Upper lobe of left lung (tissue), 6 donors: ENCODE measurements at places on chromosomes 3 and 15. TPM values are rescaled to one million over a fixed set of nuclear protein-coding genes. Genes with fewer than 3 reads are reported as not detected.

The CSPG4 gene
- total RNA-seq, result 10.6 TPM

The ZBBX gene
- total RNA-seq, result 3.4 TPM

The FBXO40 gene
- total RNA-seq, result not detected

- DNase-seq, result no peak
These were observed 268.3 kb downstream of the MEX3B start for GRCh38 chr15:81777546-81777945.

DNA sequence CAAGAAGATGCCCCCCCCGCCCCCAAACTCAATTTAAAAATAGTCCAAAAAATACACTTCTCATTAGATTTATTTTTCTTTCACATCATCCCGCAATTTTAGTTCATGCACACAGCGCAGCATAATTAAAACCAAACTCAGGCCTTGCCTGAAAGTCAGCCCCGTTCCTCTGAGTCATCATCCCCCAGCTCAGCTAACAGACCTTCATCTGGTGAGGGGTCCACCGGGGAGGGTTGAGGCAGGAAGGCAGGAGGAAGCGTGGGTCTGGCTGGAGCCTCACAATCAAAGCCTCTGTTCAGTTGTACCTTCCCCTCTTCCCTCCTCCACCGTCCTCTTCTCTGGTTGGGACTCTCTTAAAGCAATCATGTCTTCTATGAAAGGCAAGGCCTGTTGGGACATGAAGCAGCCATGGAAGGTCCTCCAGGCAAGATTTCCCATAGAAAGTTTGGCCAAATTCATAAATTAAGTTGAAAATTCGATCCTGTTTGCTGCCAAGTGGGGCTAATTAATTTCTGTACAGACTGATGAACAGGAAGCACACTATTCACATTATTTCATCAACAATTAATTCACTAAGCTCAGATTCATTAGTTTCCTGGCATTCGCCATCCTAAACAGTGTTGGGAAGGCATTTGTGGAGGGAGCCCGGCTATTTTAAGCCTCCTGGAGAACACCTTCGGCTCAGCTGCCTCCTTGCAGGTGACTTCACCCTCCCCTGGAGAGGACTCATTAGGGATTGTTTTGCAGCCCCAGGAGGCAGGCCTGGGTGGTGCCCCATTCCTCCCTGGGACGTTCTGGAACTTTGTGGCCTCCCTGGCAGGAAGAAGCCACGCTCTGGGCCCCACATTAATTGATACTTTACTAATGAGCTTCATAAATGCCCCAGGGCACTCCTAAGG is 72.3 kb upstream of the BNC1 start:
- no peak for DNase-seq

GRCh38 chr3:181493423-181493822 is 218.3 kb upstream of the SOX2 start:
- DNase-seq, result no peak

DNA sequence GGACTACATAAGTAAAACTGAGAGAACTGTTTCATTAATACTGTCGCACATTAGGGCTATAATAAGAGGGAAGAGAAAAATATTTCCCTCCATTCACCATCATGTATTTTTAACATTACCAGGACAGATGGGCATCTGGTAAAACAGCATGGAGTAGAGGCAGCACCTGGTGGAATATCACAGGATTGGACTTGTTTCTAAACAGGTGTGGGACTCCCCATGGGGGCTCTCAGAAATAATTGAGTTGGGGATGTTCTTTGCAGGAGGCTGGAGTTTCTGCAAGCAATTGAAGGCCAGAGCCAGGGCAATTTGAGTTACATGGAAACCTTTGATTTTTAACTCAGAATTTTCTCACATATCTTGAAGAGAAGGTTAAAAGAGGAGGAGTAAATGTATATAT is 8.4 kb upstream of the MINDY2 start:
- DNase-seq, result no peak

- no peak for DNase-seq
These were observed 9.8 kb upstream of the SUCNR1 start for GRCh38 chr3:151863611-151864010.

The HHATL gene
- total RNA-seq, result not detected

GRCh38 chr3:129699199-129699598 is 92.7 kb upstream of the PLXND1 start:
- DNase-seq, result no peak

The GPR160 gene
- 15.1 TPM for total RNA-seq

DNA sequence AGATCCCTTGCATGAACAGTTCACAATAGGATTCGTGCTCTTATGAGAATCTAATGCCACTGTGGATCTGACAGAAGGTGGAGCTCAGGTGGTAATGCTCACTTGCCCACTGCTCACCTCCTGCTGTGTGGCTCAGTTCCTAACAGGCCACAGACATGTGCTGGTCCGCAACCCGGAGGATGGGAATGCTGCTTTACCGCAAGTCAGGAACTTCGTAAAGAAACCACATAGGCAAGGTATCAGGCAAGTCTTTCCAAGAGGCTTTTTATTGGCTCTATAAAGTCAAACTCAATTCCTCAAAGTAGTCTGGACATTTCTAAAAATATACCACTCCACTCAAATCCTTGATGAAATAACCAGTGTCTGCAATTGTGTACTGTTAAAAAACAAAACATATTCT is 56.1 kb downstream of the OSTN start:
- DNase-seq, result no peak

DNA sequence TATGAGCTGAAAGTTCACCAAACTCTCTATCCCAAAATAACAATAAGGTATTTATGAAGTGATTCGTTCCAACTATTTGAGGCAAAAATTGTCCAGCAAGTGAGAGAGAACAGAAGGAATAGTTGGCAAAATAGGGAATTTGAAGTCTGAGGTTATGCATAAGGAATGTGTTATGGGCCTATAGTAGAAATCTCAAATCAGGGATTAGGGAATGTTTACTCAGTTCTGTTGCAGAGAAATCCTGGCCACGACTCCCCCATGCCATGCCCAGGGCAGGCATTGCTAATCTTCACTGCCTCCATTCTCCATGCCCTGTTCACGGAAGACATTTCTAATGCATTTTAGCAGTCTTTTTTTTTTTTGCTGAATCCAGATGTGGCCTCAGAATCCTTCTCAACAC is 58.6 kb downstream of the FLNB start:
- DNase-seq, result no peak

The HTR3E gene
- total RNA-seq, result not detected

The UPK1B gene
- total RNA-seq, result not detected

The C3orf22 gene
- total RNA-seq, result not detected

DNA sequence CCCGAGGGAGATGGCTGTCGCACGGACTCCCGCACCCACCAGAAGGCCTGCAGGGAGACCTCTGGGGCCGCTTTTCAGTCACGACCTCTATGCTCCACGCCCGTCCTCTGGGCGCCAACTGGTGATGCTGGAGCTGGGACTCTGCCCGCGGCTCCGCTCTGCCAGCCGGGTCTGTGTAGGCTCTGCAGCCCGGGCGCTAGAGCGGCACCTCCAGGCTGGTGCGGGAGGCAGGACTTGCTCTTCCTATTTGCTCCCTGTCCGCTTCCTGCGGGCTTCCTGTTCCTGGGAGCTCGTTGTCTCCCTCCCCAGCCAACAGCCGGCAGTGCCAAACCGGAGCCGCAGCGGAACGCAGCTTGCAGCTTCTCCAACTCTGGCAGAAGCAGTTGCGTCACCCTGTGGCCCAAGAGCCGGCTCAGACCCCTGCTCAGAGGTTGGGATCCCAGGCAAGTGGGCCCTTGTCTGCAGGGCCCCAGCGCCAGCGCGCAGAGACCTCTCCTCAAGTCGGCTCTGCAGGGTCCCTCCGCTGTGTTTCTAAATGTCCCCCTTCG is 285.9 kb downstream of the XXYLT1 start:
- peak; percentile 88 for DNase-seq

DNA sequence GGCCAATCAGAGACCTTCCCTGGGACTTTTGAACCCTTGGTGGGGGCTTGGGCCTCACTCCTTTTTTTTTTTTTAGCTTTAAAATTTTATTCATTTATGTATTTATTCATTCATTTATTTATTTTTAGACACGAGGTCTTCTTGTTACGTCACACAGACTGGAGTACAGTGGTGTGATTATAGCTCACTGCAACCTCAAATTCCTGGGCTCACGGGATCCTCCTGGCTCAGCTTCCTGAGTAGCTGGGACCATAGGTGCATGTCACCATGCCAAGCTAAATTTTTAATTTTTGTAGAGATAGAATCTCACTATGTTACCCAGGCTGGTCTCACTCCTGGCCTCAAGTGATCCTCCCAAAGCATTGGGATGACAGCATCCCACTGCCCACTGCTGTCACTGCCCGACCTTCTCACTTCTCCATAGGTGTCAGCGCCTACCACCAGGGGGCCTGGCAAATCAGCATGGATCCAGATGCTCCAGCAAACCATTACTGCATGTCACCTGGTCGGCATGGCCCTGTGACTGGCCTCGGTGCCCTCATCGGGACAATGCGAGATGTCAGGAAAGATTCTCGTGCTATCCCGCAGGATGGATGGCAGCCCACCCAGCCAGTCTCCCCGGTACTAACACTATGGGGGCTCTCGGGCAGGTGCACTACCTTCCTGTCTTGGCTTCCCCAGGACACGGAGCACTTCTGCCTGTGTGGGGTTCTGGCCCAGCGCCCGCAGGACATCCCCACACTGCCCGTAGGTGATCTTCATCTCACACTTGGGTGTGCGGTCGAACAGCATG is 3.0 kb downstream of the MYL3 start:
- DNase-seq, result peak; percentile 37

- no peak for DNase-seq
These were observed 4.6 kb upstream of the HACD3 start for GRCh38 chr15:65525622-65526021.

DNA sequence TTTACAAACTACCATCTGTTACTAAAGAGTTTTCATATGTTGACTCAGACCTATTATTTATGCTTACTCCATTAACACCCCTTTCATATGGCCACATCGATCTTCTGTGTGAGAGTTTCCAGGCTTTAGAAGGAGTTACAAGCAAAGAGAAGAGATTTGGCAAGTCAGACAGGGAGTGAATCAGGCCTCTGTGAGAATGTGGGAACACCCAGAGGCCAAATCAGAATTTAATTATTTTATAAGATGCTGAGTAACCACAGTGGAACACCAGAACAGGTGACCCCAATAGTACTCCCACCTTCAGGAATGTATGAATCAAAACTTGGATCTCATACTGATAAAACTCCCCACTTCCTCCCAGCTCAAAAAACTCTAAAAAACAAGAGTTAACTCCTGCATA is 42.0 kb downstream of the IFT57 start:
- DNase-seq, result no peak

- DNase-seq, result no peak
These were observed 540.7 kb upstream of the NECTIN3 start for GRCh38 chr3:110530902-110531301.

The RBP2 gene
- total RNA-seq, result 0.89 TPM

The PARP3 gene
- 80.7 TPM for total RNA-seq

DNA sequence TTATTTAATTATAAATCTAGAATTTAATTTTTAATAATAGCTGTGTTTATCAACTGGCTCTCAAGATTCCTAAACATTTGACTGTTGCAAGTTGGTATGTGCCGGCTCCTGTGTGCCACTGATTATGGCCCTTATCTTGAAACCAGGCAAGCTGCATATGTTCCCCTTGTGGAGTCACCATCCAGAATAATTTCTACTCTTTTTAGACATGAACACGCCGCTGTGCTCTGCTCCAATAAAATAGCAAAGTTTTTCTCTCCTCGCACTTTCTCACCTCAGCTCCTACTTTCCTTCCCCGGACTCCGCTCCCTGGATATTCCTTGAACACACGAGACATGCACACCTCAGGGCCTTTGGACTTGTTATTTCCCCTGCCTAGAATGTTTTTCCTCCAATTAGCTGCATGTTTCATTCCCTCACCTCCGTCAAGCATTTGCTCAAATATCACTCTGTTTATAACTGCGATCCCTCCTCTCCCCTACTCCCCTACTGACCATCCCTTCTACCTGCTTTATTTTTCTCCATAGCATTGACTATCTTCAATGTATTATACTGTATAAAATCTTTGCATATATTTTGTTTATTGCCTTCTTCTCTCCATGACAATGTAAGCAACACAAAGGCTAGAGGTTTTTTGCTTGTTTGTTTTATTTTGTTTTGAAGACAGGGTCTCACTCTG is 26.1 kb upstream of the ERICH6 start:
- DNase-seq, result no peak

The STRC gene
- 4.2 TPM for total RNA-seq

DNA sequence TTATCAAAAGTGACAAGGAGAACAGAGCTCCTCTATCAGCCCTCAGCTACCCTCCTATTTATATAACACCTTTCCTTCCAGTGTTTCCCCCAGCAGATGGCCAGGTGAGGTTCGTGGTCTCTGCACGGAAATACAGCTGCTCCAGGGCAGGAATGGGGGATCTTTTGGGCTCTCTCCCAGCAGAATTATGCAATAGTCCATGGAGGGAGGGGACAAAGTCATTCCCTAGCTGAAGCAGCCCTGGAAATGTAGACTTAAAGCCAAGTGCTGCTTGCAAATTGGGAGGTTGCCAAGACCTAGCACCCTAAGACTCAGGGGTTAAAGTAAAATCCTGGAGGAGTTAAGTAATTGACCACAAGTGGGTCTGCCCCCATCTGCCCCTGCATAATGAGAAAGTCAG is 256.3 kb downstream of the LRTM1 start:
- no peak for DNase-seq

- no peak for DNase-seq
These were observed 339.1 kb downstream of the NTRK3 start for GRCh38 chr15:87917480-87917879.

The ACKR4 gene
- total RNA-seq, result 8.5 TPM

DNA sequence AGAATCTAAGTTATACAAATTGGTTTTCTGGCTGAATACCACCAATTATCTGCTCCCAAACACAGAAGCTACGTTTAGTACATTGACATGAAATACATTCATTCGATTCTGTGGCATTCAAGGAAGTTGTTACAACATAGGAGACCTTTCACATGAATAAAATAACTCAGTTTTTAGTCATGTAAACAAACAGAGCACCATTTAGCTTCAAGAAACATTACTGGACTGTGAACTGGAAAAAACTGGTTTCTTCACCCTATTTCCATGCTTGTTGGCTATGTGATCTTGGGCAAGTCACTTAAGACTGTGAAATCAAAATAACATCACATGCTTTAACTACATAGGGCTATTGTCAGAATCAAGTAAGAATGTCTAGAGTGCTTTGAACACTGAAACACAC is 46.2 kb downstream of the NRG4 start:
- DNase-seq, result no peak

DNA sequence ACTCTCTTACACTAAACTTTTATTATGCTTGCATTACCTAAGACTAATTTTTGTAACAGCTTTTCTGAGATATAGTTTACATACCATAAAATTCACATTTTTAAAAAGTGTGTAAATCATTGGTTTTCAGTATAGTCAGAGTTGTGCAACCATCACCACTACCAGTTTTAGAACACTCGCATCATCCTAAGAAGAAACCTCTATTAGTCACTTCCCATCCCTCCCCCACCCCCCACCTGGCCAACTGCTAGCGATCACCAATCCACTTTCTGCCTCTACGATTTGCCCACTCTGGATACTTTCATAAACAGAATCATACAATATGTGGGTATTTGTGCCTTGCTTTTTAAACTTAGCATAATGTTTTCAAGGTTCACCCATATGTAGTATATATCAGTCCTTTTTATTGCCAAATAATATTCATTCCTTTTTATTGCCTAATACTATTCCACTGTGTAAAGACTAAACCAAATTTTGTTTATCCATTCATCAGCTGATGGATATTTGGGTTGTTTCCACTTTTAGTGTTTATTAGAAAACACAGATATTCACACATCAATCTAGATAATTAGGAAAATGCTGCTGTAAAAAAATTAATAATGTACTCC is 23.0 kb downstream of the UBP1 start:
- no peak for DNase-seq

- DNase-seq, result no peak
These were observed 54.4 kb upstream of the P2RY1 start for GRCh38 chr3:152780553-152780952.

GRCh38 chr3:187850258-187850921 is 105.1 kb upstream of the BCL6 start:
- peak; percentile 59 for DNase-seq

The P2RY14 gene
- 1.8 TPM for total RNA-seq
